PC-3 (cell line): ENCODE measurements at places on chromosomes 3 and 15.

DNA sequence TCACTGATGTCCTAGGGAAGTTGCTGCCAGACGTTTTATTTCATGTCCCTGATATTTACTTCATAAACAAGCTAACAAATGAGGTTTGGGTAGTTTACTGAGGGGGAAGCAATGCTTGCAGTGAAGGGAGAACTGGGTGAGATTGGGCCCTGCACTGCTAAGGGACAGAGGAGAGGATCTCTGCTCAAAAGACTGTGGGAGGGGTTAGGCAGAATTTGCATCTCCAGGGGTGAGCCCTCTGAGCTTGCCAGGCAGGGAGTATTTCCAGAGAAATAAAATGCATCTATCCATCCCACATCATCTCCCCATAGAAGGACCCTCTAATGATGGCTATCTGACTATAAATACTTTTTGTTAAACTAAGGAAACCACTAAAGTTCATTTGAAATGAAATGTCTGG is 215.6 kb downstream of the CBLB start:
- no peaks in the 10 kb centered on the region for H3K36me3 ChIP-seq
- no peaks in the 10 kb centered on the region for H3K4me1 ChIP-seq
- no peak overlapping the region for H3K4me3 ChIP-seq

GRCh38 chr15:58541410-58542087 is 109.8 kb downstream of the LIPC start:
- no peak overlapping the region for H3K27ac ChIP-seq
- H3K4me1 ChIP-seq, result peaks cover 3% of the 10 kb centered on the region; the same call in 1 of the 2 replicates
- no peak for DNase-seq
- no peaks in the 10 kb centered on the region for H3K27me3 ChIP-seq
- no peak overlapping the region for H3K4me3 ChIP-seq

- no peaks in the 10 kb centered on the region for H3K4me1 ChIP-seq
- no peak for DNase-seq
- no peaks in the 10 kb centered on the region for H3K36me3 ChIP-seq
- H3K27me3 ChIP-seq, result no peaks in the 10 kb centered on the region
- H3K27ac ChIP-seq, result no peak overlapping the region
Measured at GRCh38 chr3:87136066-87136596, 91.0 kb upstream of the CHMP2B start.

DNA sequence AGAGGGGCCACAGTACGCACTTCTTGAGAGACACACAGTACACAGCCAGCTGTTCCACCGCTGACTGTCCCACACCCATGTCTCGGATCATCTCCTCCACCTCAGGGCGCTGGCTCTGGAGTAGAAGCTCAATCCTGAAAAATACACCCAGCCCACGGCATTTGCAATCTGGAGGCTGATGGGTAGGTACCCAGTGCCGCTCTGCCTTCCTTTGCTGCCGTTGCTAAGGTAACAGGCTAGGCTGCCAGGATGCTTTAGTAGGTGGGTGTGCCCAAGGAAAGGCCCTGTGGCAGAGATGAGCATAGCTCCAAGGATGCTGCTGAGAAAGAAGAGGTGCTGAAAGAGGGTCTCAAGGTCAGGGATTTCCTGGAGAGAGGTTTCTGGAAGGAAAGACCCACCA is 14.6 kb downstream of the TRAIP start:
- DNase-seq, result no peak
- peaks cover 4% of the 10 kb centered on the region; the same call in 1 of the 2 replicates for H3K4me1 ChIP-seq
- H3K27ac ChIP-seq, result no peak overlapping the region
- H3K27me3 ChIP-seq, result no peaks in the 10 kb centered on the region
- H3K4me3 ChIP-seq, result no peak overlapping the region

DNA sequence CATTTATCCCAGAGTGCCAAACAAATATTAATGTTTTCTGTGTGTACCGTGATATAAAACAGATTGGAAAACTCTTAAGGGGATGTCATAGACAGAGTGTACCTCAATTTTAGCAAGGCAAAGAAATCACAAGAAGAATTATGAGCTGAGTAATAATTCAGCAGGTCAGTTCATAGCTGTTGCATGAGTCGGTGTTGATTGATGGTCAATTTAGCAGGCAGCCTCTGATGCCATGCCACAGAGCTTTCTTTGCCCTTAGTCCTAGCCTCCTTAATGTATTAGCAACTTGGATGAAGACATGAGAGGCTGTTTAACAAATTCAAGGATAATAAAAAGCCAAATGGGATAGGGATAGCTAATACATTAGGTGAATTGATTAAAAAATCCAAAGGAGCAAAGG is 6.8 kb downstream of the SLC35A5 start:
- H3K4me1 ChIP-seq, result peaks cover 6% of the 10 kb centered on the region; the same call in 1 of the 2 replicates
- H3K27me3 ChIP-seq, result no peaks in the 10 kb centered on the region
- 0 out of 2 replicates have a peak, but pooled peaks cover 2% of the 10 kb centered on the region for H3K36me3 ChIP-seq
- H3K27ac ChIP-seq, result no peak overlapping the region
- DNase-seq, result peak; percentile 42

DNA sequence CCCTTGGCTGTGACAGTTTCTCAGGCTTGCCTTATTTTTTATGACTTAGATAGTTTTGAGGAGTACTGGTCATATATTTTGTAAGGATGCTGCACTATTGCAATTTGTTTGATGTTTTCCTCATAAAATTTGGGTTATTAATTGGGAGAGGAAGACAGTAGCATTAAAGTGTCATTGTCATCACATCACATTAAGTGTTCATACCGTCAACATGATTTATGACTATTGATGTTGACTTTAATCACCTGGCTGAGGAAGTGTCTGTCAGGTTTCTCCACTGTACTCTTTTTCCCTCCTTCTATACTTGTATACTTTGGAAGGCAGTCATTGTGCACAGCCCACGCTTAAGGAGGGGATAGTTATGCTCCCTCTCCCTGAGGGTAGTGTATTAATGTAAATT is 26.9 kb downstream of the TRIM69 start:
- no peak overlapping the region for H3K27ac ChIP-seq
- no peak overlapping the region for H3K4me3 ChIP-seq
- H3K27me3 ChIP-seq, result peaks cover 18% of the 10 kb centered on the region
- no peaks in the 10 kb centered on the region for H3K4me1 ChIP-seq
- no peak for DNase-seq

DNA sequence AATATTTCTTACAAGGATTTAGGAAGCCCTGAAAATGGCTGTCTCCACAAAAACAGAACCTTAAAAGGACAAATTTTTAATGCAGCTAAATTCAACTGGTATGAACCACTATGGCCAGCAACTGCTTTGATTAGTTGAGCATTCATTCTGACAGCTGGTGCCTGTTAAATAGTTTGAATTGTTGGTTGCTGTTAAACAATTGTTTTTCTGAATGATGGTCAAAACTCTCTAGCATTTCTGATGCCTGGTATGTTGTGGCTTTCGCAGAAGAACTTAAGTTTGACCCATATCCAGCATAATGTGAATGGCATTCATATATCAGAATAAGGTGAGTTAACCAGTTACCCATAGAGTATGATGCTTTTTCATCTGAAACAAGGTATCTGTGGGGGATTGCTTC is 138.4 kb downstream of the MEIS2 start:
- H3K27ac ChIP-seq, result no peak overlapping the region
- H3K27me3 ChIP-seq, result no peaks in the 10 kb centered on the region
- no peak for DNase-seq
- no peaks in the 10 kb centered on the region for H3K4me1 ChIP-seq

- no peak overlapping the region for H3K4me3 ChIP-seq
- no peaks in the 10 kb centered on the region for H3K27me3 ChIP-seq
- H3K36me3 ChIP-seq, result peaks cover 26% of the 10 kb centered on the region; the same call in 1 of the 2 replicates
- no peaks in the 10 kb centered on the region for H3K4me1 ChIP-seq
- peak; percentile 85 for DNase-seq
Measured at GRCh38 chr15:28123408-28124023, 24.4 kb upstream of the OCA2 start.

GRCh38 chr3:188754267-188754666 is 417.5 kb upstream of the TPRG1 start:
- H3K36me3 ChIP-seq, result no peaks in the 10 kb centered on the region
- no peak for DNase-seq
- no peak overlapping the region for H3K4me3 ChIP-seq
- no peak overlapping the region for H3K27ac ChIP-seq
- H3K4me1 ChIP-seq, result no peaks in the 10 kb centered on the region

DNA sequence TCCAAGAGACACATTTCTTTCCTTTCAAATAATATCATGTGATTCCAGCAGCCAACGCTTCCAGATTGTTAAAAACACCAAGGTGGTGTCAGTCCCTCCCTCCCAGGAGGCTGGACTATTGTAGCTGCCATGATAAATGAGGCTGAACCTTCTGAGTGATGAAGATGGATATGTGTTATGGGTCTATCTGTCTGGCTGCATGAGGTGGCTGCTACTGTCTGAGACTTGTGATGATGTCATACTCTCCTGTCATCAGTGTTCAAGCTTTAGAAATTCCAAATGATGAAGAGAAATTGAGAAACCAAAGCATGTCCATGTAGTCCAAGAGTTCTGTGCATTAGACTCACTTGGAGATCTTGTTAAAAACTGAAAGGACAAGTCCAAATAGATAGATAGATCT is 683.0 kb downstream of the NTRK3 start:
- H3K27me3 ChIP-seq, result no peaks in the 10 kb centered on the region
- no peak overlapping the region for H3K4me3 ChIP-seq
- H3K4me1 ChIP-seq, result peaks cover 40% of the 10 kb centered on the region
- H3K36me3 ChIP-seq, result no peaks in the 10 kb centered on the region
- no peak for DNase-seq
